ENCODE measurements at places on chromosomes 4 and X.

DNA sequence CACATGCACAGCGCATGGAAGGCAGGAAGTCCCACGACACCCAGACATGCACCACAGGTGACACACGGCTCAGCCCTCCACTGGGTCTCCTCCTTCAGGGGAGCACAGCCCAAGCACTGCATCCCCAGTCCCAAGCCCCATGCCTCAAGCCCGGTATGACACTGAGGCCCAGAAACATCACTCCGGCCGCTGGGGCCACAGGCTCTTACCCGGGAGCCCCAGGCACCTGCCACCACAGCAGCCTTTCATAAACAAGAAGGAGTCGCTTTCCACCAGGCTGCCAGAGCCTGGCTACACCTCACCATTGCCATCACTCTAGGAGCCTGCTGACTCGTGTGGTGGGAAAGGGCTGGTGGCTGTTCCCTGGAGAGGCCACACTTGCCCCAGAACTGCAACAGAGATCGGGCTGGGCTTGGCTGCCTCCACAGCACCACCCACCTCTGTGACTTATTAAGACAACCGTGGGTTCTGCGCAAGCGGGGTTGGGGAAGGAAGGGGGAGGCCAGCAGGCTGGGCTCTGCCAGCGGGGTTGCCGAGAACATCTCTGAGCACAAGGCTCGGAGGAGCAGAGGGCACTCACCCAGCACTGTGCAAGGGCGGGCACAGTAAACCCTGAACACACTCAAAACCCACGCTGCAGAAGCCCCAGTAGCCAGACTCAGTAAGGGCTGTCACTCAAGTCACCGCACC lies 4.5 kb downstream of the HAUS7 start:
- no peak for DNase-seq

GRCh38 chr4:131584587-131584986 lies 1564.5 kb upstream of the PCDH10 start:
- DNase-seq = no peak

GRCh38 chrX:52504551-52504950 lies 8.9 kb downstream of the XAGE1A start:
- DNase-seq = no peak

DNA sequence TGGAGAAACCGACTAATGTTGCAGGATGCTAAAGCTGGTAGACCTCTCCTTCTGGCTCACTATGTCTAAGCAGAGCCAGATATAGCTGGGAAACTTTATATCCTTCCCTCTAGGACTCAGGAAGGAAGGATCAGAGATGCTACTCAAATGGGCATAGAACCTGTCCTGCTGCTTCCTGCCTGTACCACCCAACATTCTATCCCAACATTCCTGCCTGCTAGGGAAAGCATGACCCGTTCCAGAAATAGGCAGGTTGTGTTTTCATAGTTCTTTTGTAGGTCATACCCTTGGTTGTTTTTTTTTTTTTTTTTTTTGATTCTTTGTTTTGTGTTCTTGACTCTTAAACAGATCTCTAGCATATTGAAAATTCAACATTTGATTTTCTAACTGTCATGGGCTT lies 5.3 kb downstream of the NPNT start:
- DNase-seq = no peak

DNA sequence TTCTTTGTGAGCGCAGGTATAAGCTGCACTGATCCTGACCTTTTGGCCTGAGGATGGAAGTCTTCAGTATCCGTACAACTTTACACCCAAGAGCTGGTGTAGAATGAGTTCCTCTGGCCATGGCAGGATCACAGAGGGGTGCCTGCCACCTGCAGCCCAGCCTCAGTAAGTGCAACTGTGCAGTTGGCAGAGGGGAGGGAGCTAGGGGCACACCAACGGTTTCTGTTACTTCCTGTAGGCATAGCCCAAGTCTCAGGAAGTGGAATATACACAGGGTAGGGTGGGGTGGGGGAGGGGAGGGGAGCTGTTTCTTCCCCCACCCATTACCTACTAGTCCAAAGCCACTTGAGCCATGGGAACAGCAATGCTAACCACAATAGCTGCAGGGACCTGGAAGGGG lies 85.4 kb upstream of the GBA3 start:
- DNase-seq = peak; percentile 67

DNA sequence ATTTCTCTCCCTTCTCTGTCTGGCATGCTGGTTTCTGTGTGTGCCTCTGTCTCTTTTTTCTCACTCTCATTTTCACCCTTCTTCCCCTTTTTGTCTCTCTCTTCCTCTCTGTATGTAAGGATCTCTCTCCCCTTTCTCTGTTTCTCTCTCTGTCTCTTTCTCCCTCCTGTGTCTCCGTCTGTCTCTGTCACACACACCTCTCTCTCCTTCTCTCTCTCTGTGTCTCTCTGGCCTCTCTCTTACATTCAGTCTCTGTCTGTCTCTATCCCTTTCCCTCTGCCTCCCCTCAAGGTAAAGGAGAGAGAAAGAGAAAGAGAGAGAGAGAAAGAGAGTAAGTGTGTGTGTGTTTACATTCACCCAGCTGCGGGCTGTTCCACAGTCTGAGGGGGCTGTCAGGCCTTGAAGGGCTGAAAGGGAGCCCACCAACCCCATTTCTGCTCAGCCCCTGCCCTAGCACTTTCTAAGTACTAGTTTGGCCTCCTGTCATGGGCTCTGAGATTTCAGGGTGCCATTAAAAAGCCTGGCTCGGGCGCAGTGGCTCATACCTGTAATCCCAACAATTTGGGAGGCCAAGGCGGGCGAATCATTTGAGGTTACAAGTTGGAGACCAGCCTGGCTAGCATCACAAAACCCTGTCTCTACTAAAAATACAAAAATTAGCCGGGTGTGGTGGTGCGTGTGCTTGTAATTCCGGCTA lies 9.6 kb upstream of the TSPYL2 start:
- DNase-seq = no peak

DNA sequence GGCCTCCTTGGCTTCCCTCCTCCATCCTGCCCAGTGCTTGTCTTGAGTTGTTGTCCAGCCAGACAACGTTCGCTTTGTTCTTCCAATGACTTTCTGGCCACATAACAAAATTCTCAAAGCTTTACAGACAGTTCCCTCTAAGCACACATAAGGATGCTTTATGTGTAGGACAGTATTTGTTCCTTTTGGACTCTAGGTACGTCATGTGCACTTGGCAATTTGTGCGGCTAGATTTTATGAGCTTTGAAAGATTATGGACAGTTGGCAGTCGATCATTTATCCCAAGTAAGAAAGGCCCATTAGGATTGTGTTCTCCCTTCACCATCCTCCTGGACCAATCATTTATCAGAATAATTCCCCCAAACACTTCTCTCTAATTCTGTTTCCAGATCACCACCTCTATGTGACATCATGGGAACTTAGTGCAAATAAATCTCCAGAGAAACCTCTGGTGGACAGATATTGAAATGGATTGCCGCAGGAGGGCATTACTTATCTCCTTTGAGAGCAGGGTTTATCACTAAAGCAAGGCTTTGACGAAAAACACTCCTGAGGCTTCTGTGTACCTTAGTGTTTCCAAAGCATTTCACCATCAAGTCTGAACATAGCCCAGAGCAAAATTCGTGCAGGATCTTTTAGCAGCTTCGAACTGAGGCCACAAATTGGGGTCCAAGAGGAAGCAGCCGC lies 77.4 kb upstream of the BMPR1B start:
- DNase-seq = no peak

- no peak for DNase-seq
Observed at GRCh38 chr4:34323549-34324320, 1920.6 kb downstream of the ARAP2 start.

- DNase-seq = no peak
Observed at GRCh38 chr4:95304898-95305297, 243.9 kb downstream of the UNC5C start.

DNA sequence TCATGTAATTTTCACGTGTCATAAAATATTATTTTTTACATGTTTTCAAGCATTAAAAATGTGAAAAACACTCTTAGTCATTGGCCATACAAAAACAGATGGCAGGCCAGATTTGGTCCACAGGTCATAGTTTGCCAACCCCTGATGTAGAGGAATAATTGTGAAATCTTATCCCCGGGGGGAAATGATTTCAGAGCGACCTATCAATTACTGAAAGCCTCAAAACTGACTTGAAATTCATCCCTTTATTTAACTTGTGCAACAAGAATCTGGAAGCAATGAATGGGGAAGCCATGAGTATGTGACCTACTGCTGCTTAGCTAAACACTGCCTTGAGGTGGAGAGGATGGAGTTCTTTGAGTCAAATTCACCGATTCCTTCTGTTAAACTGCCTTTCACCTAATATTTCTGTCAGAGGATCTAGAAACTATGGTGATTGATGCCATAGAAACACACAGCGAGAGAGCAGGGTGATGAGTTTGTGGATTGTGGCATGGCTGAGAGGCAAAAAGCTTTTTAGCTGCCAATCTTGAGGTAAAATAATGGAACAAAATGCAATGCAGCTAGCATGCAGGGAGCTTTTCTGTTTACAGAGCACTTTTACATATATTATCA lies 30.3 kb upstream of the BRS3 start:
- no peak for DNase-seq
